Stimulated activated CD4-positive, alpha-beta T cell treated with anti-CD3 and anti-CD28 coated beads, Interleukin-1b, Interleukin-23, amount 100 ng/mL, for 4 hours (primary cell): ENCODE measurements at places on chromosomes 3 and 15.

- DNase-seq = no peak
Measured at GRCh38 chr3:117842086-117842485, 1132.5 kb downstream of the TUSC7 start.

DNA sequence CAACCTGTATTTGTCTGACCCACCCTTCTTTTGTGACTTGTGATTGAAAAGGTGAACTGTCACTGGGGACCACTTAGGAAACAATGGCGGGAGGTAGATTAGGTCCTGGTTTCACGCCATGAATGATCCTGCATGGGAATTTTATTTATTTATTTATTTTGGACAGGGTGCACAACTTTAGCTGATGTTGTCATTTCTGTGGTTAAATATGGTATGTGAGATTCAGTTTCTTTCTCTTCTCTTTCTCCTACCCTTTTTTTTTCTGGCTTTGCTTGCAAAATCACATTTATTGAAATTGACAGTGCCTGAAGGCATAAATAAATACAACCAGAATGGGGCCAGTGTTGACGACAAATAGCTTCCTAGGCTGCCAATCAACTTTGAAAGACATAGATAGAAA lies 18.0 kb upstream of the HTR3E start:
- DNase-seq = no peak

- DNase-seq = no peak
Measured at GRCh38 chr3:149527531-149528339, 53.2 kb downstream of the TM4SF4 start.

GRCh38 chr15:66235866-66236265 lies 17.7 kb downstream of the MEGF11 start:
- DNase-seq = no peak

DNA sequence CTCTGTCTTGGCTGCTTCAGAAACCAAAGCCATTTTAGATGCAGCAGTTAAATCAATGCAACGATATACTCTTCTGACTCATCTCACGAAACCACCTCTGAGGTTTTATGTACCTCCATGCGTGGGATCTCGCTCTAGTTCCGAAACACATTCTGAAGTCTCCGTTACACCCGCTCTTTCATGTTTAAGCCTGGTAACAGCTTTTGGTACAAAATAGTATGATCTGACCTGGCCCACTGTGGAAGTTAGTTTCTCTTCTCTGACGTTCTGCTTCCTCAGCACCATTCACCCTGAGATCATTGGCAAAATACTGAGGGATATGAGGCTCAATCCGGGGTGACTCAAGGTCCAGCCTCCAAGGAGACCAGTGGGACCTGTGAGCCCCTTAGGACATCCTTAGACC lies 121.9 kb downstream of the TMEM266 start:
- peak; percentile 20 for DNase-seq

GRCh38 chr3:9296241-9296640 lies 46.8 kb upstream of the SRGAP3 start:
- no peak for DNase-seq

GRCh38 chr15:37733628-37734027 lies 200.8 kb upstream of the TMCO5A start:
- no peak for DNase-seq

DNA sequence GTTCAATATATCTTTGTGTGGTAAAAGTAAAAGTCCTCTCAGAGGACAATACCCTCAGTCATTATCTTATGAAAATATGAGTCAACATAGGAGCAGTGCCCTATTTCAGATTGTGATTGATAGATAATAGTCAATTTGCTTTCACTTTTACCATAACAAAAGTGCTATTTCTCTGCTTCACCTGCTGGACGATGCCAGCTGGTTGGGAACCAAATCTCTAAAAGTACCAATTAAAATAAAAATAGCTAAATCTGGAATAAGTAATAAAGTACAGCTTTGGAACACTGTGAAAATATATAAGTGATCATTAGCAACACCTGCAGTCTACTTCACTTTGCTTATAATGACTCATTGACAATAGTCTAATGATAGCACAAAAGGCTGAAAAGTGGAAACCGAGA lies 390.3 kb upstream of the AGTR1 start:
- DNase-seq = no peak

DNA sequence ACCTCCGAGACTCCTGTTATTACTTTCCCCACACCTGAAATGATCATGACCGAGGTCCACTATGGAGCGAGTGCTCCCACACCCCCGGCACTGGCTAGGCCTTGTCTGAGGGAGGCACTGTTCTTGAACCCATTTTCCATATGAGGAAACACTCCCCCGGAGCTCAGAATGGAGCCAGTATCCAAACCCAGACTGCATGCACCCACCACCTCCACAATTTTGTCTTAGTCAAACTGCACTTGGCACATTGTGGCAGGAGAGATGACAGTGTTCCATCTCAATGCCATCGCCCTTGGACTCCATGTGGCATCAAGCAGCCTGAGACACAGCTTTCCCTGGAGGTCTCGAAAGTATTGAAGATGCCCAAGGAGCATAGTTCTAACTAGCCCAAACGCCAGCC lies 154.1 kb downstream of the NUP210 start:
- DNase-seq = no peak

DNA sequence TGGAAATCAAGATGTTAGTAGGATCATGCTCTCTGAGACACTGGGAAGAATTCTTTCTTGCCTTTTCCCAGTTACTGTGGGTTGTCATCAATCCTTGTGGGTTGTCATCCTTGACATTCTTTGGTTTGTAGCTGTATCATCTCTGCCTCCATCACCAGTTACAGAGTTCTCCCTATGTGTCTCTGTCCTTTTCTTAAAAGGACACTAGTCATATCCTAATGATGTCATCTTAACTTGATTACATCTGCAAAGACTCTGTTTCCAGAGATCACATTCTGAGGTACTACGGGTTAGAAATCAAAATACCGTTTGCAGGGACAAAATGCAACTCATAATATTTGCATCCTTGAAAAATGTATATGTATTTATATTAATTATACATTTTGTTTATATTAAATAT lies 500.4 kb downstream of the ZBBX start:
- no peak for DNase-seq

- DNase-seq = no peak
Measured at GRCh38 chr15:49844390-49844789, 223.5 kb downstream of the DTWD1 start.

DNA sequence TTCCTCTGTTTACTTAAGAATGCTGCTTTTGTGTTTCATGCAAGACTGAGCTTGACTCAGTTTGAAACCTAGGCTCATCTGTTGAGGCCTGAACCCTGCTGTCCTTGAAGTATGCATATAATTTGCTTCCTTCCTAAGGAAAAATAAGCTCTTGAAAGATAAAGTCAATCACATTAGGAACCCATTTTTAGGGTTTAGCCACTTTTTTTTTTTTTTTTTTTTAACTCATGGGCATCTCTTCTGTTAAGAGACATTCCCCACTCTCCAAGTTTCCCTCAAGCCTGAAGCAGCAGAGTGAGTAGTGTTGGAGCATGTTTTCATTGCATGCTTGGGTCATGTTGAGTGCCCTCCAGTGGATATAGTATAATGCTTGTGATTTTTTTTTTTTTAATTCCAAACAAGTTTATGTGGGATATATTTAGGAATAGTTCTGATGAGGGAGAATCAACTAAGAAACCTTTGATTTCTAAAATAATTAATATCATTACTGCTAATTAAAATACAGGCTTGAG lies 3.6 kb downstream of the CTNNB1 start:
- no peak for DNase-seq

GRCh38 chr15:29952225-29952624 lies 130.0 kb upstream of the TJP1 start:
- no peak for DNase-seq

GRCh38 chr15:48940508-48940907 lies 23.2 kb downstream of the SHC4 start:
- DNase-seq = no peak

DNA sequence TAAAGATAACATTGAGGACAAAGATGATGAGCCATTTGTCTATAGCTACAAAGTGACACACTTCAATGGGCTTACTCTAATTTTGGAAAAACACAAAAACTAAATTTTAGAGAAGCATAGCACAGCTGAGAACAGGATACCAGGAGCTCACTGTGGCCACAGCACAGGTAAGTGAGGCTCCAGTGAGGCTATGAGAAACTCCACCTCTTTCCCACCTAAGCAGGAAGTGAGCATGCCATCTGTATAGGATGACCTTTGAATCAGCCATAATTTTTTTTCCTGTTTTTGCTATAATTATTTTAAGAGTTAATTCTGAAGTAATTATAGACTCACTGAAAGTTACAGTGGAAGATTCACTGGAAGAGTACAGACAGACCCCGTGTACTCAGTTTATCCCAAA lies 82.1 kb upstream of the DCLK3 start:
- DNase-seq = no peak

GRCh38 chr3:64651741-64652241 lies 36.0 kb downstream of the ADAMTS9 start:
- DNase-seq = no peak

GRCh38 chr3:71258116-71258515 lies 325.4 kb downstream of the FOXP1 start:
- DNase-seq = no peak

DNA sequence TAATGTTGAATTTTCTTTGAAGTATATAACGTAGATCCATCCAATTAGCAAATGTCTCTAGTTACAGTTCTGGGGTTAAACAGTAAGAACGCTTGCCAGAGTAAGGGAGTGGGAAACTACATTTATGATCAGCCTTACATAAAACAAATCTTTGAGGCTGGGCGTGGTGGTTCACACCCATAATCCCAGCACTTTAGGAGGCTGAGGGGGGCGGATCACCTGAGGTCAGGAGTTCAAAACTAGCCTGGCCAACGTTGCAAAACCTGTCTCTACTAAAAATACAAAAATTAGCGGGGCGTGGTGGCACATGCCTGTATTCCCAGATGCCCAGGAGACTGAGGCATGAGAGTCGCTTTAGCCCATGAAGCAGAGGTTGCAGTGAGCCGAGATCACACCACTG lies 50.1 kb upstream of the GATM start:
- no peak for DNase-seq

GRCh38 chr3:195227871-195228270 lies 43.1 kb downstream of the XXYLT1 start:
- DNase-seq = no peak

GRCh38 chr3:107892955-107893624 lies 197.7 kb downstream of the CD47 start:
- DNase-seq = no peak

DNA sequence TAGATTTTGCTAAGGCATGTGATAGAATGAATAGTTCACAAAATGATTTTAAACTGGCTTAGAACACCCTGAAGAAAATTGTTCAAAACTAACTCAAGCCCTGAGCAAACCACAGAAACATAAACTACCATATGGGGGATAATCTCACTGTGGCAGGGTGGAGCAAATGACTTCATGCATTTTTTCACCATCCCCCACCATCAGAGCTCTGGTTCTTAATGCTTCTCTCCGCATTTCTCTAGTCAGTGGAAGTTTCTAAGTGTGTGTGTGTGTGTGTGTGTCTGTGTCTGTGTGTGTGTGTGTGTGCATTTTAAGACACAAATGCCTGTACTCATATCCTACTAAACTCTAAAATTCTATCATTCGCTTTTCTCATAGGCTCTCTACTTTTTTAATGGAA lies 107.1 kb upstream of the PHLDB2 start:
- no peak for DNase-seq

DNA sequence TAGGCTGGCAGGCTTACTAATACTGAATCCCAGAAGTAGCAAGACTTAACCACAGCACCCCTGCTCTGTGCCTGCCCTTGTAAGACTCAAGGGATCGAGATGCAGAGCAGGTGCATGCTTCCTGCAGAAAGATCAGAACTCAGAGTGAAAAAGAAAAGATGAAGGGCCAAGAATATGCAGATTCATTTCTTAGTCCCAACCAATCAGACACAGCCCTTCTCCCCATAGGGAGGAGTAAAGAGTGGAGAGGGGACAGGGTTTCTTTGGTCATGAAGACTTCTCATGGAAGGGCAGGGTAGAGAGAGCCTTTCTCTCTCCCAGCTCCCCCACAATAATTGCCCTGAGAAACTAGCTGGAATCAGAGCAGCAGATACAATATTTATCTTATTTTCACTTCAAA lies 105.6 kb upstream of the MB21D2 start:
- DNase-seq = no peak

GRCh38 chr15:77481670-77482069 lies 61.0 kb downstream of the HMG20A start:
- DNase-seq = no peak

- DNase-seq = no peak
Measured at GRCh38 chr3:168249550-168250414, 154.1 kb upstream of the GOLIM4 start.

DNA sequence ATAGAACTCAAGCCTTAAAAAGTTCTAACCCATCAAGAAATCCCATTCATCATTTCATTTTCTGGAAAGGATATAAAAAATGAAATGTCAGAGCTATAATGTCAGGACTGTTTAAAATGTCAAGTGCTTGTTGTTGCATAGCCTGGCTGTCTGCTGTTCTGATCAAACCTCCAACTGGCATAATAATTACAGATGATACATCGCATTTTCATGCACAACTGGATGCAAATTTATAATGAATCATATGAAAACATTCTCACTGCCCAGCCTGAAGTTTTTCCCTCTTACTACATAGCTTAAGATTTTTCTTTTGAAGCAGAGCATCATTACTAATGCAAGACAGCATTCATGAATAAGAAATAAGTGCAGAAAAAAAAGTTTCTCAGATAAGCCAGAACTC lies 46.5 kb downstream of the GUCA1C start:
- DNase-seq = no peak

DNA sequence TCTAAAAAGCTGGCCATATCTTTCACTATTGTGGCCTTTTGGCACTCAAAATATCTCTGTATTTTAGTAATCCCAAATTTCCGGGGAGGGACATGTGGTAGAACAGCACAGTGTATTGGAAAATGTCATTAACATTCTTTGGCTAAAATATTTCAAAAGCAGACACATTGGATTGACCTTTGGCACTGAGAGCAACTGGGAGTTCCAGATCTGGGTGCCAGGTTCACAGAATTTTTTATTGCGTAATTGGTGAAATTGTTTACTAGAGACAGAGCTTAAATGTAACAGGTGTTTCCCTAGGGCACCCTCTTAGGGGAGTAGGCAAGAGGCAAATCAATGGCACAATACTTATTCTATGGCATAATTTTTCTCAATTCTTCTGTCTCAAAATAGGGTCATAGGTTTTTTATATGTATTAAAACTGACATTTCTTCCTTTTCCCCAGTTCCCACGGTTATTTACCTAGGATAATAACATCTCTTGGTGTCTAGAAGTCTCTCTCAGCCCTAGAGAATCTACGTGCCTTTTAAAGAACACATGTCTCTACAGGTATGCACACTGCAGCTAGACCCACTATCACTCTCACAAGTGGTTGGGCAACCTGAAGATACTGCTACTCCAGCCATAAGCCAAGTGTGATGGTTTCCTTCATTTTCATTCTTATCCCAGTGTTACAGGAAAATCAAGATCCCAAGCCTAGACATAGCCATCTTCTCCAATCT lies 10.6 kb downstream of the RBMS3 start:
- DNase-seq = no peak

GRCh38 chr3:36558961-36559360 lies 178.7 kb downstream of the STAC start:
- DNase-seq = no peak

GRCh38 chr15:29040370-29040751 lies 154.6 kb downstream of the APBA2 start:
- DNase-seq = no peak

GRCh38 chr15:72933976-72934375 lies 118.3 kb upstream of the NEO1 start:
- no peak for DNase-seq
